CD4-positive, alpha-beta T cell (primary cell): ENCODE measurements at places on chromosomes 1 and 21.

DNA sequence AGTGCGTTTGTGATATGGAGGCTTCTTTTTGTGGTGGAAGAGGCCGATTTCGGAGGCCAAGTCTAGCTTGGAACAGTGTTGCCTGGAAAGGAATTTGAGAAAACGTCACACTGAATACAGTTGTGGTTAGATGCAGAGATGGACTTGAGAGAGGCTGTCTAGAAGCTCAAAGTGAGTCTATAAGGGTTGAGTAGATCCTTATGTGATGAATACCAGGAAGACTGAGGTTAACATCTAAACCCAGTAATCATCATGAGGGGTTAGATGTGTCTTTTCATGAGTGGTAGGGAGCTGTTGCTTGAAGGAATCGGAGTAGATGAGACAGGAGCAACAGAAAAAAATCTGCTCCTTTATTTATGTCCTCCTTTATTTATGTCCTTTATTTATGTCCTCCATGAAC, 114.6 kb upstream of the IVNS1ABP start:
- no peak overlapping the region for H3K4me3 ChIP-seq
- H3K4me1 ChIP-seq: no peaks in the 10 kb centered on the region
- H3K36me3 ChIP-seq: no peaks in the 10 kb centered on the region
- H3K27me3 ChIP-seq: no peaks in the 10 kb centered on the region
- no peak for DNase-seq
- no peak overlapping the region for H3K27ac ChIP-seq

DNA sequence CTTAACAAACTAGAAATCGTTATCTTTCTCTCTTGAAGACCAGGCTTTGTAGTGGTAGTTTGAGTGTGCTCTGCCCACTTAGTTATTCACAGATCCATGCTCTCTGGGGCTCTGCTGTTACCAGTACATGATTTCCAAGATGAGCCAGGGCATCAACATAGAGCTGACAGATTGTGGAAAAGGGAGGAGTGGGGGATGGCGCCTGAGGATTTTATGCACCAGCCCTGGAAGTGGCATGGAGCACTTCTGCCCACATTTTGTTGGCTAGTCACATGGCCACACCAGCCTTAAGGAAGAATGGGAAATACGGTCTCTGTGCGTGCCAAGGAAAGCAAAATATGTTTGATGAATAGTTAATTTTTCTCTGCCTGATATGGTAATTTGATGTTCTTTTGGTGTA, 18.2 kb downstream of the TSNAX start:
- DNase-seq: no peak
- peaks cover 51% of the 10 kb centered on the region for H3K36me3 ChIP-seq
- H3K4me3 ChIP-seq: no peak overlapping the region
- no peaks in the 10 kb centered on the region for H3K27me3 ChIP-seq

DNA sequence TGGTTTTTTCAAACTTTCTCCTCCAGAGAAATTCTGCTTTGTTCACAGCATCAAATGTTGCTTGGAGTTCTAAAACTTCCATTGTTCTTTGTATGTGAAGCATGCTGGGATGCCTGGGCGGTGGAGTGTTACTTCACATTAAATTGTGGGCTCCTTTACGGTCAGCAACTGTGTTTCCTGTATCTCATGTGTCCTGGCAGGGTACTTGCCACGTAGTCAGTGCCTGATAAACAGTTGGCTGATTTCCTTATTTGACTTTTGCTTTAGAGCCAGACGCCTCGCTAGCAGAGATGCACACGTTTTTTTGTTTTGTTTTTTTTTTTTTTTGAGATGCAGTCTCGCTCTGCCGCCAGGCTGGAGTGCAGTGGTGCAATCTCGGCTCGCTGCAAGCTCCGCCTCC, 96.7 kb downstream of the UCK2 start:
- no peak overlapping the region for H3K27ac ChIP-seq
- peaks cover 3% of the 10 kb centered on the region for H3K27me3 ChIP-seq
- no peaks in the 10 kb centered on the region for H3K4me1 ChIP-seq
- DNase-seq: no peak
- H3K36me3 ChIP-seq: no peaks in the 10 kb centered on the region
- H3K4me3 ChIP-seq: no peak overlapping the region

GRCh38 chr1:233360525-233361102, 33.1 kb downstream of the MAP3K21 start:
- H3K36me3 ChIP-seq: no peaks in the 10 kb centered on the region
- no peak for DNase-seq
- H3K4me1 ChIP-seq: peaks cover 2% of the 10 kb centered on the region
- H3K27ac ChIP-seq: no peak overlapping the region
- no peaks in the 10 kb centered on the region for H3K27me3 ChIP-seq

DNA sequence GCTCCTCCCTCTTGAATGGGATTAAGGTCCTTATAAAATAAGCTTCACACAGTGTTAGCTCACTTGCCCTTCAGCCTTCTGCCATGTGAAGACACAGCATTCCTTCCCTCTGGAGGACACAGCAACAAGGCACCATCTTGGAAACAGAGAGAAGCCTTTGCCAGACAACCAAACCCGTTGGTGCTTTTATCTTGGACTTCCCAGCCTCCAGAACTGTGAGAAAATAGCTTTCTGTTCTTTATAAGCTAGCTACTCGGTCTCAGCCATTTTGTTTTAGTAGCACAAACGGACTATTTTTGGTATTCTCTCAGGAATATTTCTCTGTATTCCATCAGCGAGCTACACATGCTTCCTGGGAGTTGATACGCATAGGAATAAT, 58.6 kb upstream of the IRF2BP2 start:
- DNase-seq: no peak
- H3K4me1 ChIP-seq: no peaks in the 10 kb centered on the region
- no peaks in the 10 kb centered on the region for H3K36me3 ChIP-seq
- H3K27me3 ChIP-seq: no peaks in the 10 kb centered on the region
- H3K27ac ChIP-seq: no peak overlapping the region
- no peak overlapping the region for H3K4me3 ChIP-seq

DNA sequence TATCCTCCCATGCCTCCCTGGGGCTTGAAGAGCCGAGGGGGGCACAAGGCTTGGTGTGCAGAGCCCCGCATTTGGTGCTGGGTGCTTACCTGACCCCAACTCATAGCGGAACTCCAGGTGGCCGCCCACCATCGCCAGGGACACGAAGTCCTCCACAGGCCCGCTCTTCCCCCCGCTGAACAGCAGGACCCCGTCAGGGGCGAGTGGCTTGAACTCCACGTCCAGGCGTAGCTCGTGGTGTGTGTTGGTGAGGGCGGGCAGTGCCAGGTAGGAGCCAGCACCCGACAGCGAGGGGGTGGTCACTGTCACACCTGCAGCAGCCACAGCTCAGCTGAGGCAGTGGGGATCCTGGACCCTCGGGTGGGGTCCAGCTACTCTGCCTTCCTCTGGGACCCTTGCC, 17.2 kb downstream of the LDLRAD2 start:
- H3K4me3 ChIP-seq: no peak overlapping the region
- H3K36me3 ChIP-seq: peaks cover 3% of the 10 kb centered on the region
- no peak for DNase-seq
- H3K27me3 ChIP-seq: no peaks in the 10 kb centered on the region
- H3K27ac ChIP-seq: no peak overlapping the region

GRCh38 chr1:91404151-91405012, at the start of gene HFM1:
TSS of gene HFM1 (minus strand) at chr1:91404837. CDS start at chr1:91401082, 3,755 bp downstream.
- H3K36me3 ChIP-seq: no peaks in the 10 kb centered on the region
- peaks cover 10% of the 10 kb centered on the region for H3K4me1 ChIP-seq
- H3K4me3 ChIP-seq: peak within 1 kb of the TSS; percentile 36

DNA sequence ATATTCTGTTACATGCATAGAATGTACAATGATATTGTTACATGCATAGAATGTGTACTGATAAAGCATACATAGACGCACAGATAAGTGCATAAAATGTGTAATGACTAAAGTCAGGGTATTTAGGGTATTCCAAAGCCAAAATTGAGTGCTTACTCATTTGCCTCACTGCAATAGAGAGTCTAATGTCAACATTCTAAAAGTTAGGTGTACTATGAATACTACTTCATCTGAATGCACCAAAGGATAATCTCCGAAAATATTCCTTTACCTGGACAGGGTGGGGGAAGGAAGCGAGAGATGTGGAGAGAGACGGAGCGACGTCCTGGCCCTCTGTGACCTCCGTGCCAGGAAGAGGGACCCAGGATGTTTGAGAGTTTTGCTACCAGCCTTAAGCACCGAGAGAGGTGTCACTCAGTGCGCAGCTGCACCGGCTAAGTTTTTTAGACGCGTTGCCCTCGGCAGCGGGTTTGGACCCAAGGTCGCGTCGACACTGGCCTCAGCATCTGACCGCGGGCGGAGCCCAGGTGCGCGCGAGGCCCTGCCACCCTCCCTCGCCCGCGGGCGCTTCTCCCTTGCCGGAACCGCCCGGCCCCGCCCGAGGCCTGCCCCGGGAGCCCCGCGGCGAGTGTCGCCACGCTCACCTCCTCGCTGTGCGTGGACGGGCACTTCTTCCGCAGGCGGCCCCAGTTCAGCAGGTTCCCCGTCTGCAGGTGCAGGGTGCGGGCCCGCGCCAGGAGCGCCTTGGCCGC, 660 bp downstream of the GCLM start:
- peaks cover 20% of the 10 kb centered on the region for H3K4me1 ChIP-seq
- H3K36me3 ChIP-seq: no peaks in the 10 kb centered on the region
- no peak overlapping the region for H3K27ac ChIP-seq
- peak overlapping the region; percentile 68 for H3K4me3 ChIP-seq
- DNase-seq: peak; percentile 41
- no peaks in the 10 kb centered on the region for H3K27me3 ChIP-seq

DNA sequence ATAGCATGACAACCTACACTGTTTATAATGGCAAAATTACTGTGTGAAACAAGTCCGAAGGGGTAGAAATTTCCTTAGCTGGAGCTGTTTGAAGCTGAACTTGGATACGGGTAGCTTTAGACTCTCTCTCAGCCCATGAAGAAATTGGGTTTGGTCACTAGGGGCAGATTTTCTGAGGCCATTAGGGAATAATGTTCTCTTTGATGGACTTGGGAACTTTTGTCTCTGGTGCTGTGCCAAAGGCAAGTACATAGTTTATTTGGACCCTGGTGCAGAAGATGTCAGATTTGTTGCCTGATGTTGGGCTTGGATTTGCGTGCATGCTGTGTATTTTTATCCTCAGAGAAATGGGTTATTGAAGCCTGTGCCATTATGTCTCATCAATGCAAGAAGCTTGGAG, 109.6 kb downstream of the VPS13D start:
- no peaks in the 10 kb centered on the region for H3K27me3 ChIP-seq
- H3K36me3 ChIP-seq: peaks cover 40% of the 10 kb centered on the region
- DNase-seq: no peak
- H3K4me1 ChIP-seq: peaks cover 17% of the 10 kb centered on the region
- no peak overlapping the region for H3K27ac ChIP-seq

GRCh38 chr1:42419126-42419821, 36.5 kb downstream of the ZMYND12 start:
- DNase-seq: no peak
- no peaks in the 10 kb centered on the region for H3K36me3 ChIP-seq
- H3K4me3 ChIP-seq: no peak overlapping the region
- no peaks in the 10 kb centered on the region for H3K4me1 ChIP-seq
- H3K27me3 ChIP-seq: no peaks in the 10 kb centered on the region

DNA sequence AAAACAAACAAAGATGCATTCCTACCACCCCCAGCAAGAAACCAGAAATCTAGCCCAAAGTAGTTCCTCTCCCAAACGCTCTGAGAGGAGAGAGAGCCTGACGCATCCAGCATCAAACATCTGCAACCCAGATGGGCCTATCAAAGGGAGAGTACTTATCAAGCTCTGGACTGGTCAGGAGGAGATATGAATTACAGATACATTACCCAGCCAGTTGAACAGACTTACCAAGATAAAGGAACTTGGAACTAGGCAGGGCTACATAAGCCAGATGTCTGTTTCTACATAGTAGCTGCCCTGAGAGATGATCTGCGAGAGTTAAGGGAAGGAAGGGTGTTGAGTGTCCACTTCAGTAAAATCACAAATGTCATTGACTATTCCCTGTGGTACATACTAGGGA, 138.4 kb downstream of the PAPPA2 start:
- no peaks in the 10 kb centered on the region for H3K36me3 ChIP-seq
- H3K4me1 ChIP-seq: no peaks in the 10 kb centered on the region
- no peak overlapping the region for H3K4me3 ChIP-seq
- no peaks in the 10 kb centered on the region for H3K27me3 ChIP-seq
- no peak overlapping the region for H3K27ac ChIP-seq
- DNase-seq: no peak

GRCh38 chr1:228415853-228416216, 826 bp downstream of the TRIM17 start:
- H3K27me3 ChIP-seq: peaks cover 14% of the 10 kb centered on the region
- H3K27ac ChIP-seq: no peak overlapping the region
- no peak for DNase-seq
- H3K36me3 ChIP-seq: no peaks in the 10 kb centered on the region
- H3K4me3 ChIP-seq: peak overlapping the region; percentile 52

DNA sequence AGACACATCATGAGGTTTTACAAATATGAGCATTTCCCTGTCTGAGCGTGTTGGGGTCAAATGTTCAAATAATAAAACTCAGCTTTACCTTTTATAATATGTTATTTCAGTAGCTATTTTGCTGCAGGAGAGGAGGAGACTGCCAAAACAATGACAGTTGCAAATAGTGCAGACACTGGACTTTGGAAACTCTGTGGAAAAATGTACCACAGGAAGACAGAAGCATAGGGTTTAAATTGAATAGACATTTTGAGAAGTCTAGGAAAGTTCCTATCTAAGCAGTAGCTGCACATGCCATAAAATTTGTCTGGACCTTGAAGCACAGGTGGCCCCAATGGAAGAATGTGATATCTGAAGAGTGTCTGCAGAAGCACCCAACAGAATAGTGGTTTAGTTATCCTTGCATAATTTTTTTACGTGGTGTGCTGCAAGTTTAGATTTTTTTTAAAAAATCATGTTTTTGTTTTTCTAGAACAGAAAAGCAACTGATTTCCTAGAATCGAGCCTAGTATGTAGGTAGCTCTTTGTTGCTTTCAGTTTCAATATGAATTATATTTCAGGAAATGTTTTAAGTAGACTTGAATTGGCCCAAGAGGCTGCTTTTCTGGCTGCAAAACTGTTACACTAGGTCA, 14.0 kb upstream of the GBP5 start:
- H3K27ac ChIP-seq: peak overlapping the region; percentile 53
- H3K36me3 ChIP-seq: no peaks in the 10 kb centered on the region
- peaks cover 45% of the 10 kb centered on the region for H3K4me1 ChIP-seq
- DNase-seq: peak; percentile 48

- no peak overlapping the region for H3K4me3 ChIP-seq
- no peaks in the 10 kb centered on the region for H3K27me3 ChIP-seq
- peaks cover 3% of the 10 kb centered on the region for H3K4me1 ChIP-seq
- no peak for DNase-seq
- peaks cover 13% of the 10 kb centered on the region for H3K36me3 ChIP-seq
Observed at GRCh38 chr1:10489291-10490055, 14.7 kb downstream of the PEX14 start.

- H3K36me3 ChIP-seq: no peaks in the 10 kb centered on the region
- H3K27me3 ChIP-seq: no peaks in the 10 kb centered on the region
- H3K27ac ChIP-seq: no peak overlapping the region
- no peak for DNase-seq
- H3K4me3 ChIP-seq: peak overlapping the region; percentile 46
- peaks cover 7% of the 10 kb centered on the region for H3K4me1 ChIP-seq
Observed at GRCh38 chr1:192577145-192578140, 1.9 kb downstream of the RGS1 start.

DNA sequence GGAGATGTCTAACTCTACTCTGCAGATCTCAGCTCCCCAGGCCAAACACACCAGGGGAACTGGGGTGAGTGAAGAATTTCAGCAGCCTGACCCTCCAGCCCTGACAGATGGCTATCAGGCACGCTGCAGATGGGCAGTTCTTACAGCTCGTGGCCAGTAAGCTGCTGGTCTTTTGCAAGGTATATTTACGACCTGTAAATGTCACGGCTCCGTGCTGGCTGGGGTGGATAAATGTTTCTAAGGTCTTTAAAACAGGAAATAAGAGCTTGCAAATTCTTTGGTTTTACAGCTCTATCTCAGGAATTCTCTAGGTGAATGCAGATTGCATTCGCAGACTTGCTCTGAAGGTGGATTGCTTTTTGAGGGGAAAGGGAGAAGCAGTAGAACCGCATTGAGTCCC, 10.1 kb downstream of the DOP1B start:
- H3K27me3 ChIP-seq: no peaks in the 10 kb centered on the region
- no peak for DNase-seq
- H3K4me3 ChIP-seq: no peak overlapping the region
- no peak overlapping the region for H3K27ac ChIP-seq
- H3K36me3 ChIP-seq: peaks cover 30% of the 10 kb centered on the region
- peaks cover 10% of the 10 kb centered on the region for H3K4me1 ChIP-seq
